ENCODE measurements at places on chromosomes 11 and 22.
A peak's percentile ranks its signal among the peaks of the same experiment; 100 is the strongest.

- DNase-seq: no peak
Observed at GRCh38 chr11:2911785-2912391, 17.3 kb downstream of the PHLDA2 start.

- no peak for DNase-seq
Observed at GRCh38 chr11:69791276-69792180, 16.4 kb upstream of the FGF4 start.

- no peak for DNase-seq
Observed at GRCh38 chr11:110909336-110909735, 197.1 kb upstream of the ARHGAP20 start.

DNA sequence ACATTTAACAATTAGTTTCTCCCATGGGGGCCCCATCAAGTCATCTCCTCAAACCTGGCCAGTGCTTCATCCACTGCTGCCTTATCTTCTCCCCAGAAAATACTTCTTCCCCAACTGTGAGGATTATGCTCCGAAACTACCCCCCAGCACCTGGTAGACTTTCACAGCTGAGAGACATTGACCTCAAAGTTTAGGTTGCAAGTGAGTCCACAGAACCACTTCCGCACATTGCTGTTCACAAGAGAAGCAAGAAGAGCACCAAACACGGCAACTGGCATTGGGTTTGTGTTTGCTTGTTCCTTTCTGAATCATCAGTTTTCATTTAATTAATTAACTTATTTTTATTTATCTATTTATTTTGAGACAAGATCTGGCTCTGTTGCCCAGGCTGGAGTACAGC is 6.1 kb downstream of the MCHR1 start:
- DNase-seq: no peak

DNA sequence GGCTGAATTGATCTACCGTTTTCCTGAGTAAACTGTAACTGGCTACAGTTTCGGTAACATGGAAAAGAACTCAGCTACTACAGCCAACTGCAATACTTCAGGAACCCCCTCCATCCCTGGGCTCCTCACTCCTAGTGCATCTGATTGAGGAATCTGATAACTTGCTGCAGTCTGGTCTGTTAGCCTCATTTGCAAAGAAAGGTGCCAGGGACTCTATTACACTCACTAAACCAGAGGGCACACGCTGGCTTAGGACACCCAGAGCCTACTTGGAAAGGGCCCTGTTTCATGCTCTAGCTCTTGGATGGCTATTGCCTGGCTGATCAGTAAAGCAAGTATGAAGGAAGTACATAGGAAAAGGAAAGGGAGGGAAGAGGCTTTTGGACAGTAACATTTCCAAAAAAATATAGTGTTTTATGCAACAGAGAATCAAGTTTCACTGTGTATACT is 22.3 kb downstream of the APOL5 start:
- no peak for DNase-seq

GRCh38 chr11:117931971-117932370 is 2.8 kb upstream of the TMPRSS13 start:
- no peak for DNase-seq

GRCh38 chr11:115360186-115360824 is 143.9 kb downstream of the CADM1 start:
- no peak for DNase-seq

- no peak for DNase-seq
Observed at GRCh38 chr22:50486561-50487289, at the start of gene MIOX. Gene MIOX, plus strand, starts transcription at chr22:50486859. Its CDS starts 39 bp downstream, at chr22:50486898.

DNA sequence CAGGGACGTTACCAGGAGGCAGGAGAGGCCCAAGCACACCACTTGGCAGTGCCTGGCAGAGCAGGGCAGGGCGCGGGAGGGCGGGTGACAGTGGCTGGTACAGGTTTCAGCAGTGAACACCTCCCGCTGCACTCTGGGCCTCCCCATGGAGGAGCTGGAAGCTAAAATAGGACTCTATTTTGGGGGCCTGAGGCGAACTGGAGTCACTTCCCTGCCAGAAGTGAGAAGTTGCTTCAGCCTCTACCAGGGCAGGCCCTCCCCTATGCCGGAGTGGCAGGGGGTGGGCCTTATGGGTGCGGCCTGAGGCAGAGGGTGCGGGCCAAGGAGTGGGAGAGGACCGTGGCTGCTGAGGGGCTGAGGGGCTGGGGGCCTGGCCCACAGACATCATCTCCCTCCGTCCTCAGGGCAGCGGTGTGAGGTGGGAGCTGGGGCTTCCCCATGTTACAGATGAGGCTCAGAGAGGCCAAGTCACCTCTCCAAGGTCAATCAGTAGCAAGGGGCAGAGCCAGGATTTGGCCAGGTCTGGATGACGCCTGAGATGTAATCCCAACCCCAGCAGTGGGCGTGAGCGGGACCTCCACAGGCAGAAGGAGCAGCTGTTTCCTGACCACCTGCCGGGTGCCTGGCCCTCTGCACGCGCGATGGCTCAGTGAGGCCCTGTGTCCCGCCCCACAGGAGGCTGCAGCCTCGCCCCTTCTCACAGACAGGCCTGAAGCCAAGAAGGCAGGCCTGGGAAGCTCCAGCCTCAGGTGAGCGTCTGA is 39.3 kb downstream of the KCNJ4 start:
- no peak for DNase-seq

- DNase-seq: no peak
Observed at GRCh38 chr22:36424901-36425579, 37.3 kb upstream of the MYH9 start.

- no peak for DNase-seq
Observed at GRCh38 chr11:42589286-42589685, 722.5 kb upstream of the API5 start.

GRCh38 chr11:106998916-106999188 is 19.4 kb downstream of the GUCY1A2 start:
- DNase-seq: no peak

DNA sequence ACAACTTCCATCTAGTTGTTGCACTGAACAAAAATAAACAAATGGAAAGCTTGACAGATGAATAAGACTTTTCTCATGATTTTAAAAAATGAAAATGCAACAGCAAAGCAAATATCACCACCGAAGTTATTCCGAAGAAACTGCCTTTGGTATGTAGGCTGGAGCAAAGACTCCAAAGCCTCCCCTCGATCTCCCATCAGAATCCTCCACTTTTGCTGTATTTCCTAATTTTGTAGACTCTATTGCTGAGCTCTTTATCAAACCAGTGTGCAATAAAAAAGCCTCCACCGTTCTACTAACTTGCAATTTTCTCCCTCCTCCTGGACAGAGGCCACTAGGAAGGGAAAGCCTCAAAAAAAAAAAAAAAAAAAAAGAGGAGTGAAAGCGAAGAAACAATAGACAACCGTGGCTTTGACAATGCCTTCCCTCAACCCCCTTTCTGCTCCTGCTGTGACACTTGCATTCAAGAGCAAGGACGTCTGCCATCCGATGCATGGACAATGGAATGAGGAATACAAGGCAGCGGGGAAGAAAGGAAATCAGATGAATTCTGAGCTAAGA is 190.9 kb upstream of the BLID start:
- no peak for DNase-seq

- DNase-seq: peak; percentile 80
Observed at GRCh38 chr22:45863981-45864751, 112.8 kb downstream of the WNT7B start.

DNA sequence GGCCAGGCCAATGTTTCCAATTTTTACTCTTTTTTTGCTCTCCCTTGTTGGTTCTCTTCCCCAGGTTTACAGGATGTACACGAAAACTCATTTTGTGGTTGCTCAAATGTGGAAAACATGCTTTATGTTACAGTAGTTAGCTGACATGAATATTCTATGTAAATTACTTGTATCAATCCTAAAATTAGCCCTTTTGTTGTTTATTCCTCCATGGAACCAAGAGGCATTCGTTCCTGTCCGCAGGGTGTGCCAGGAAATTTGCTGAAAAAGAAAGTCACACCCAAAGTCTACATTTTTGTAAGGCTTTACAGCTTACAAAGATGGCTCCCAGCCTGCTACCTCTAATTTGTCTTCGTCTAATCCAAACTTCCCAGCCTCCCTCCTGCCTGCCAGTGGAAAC is 652.3 kb downstream of the ETS1 start:
- no peak for DNase-seq

DNA sequence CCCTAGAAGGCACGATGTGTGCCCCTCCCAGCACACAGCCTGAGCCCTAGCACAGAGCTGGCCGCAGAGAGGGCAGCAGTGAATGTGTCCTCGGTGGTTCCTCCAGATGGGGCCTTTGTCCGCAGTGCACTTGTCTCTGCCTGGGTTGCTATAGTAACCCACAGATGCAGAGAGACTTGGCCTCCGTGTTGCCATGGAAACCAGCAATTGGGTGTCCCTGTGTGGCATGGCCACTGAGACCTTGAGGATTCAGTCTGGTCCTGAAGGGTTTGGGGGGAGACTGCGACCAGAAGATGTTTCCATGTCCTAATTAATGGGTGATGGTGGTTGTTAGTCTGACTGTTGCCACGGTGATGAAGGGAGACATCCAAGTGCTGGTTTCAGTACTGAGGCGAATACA is 42.6 kb upstream of the TUB start:
- DNase-seq: no peak

- no peak for DNase-seq
Observed at GRCh38 chr22:49938565-49939136, 20.2 kb downstream of the CRELD2 start.

DNA sequence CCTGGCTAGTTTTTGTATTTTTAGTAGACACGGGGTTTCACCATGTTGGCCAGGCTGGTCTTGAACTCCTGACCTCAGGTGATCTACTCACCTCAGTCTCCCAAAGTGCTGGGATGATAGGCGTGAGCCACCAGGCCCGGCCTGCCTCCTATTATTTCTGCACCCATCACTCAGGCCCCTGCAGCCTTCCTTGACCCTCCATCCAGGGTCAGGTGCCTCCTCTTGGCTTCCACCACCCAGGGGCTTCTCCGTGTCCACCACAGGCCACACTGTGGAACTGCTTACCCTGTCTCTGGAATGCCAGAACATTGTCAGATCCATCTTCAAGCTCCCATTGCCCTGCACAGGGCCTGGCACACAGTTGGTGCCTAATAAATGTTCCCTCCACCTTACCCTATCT is 75.4 kb upstream of the RTL6 start:
- DNase-seq: no peak

- DNase-seq: no peak
Observed at GRCh38 chr11:83709434-83709833, 423.3 kb upstream of the CCDC90B start.

- no peak for DNase-seq
Observed at GRCh38 chr11:124302347-124303125, 11.2 kb downstream of the OR8D1 start.

GRCh38 chr11:95432714-95433503 is 201.9 kb upstream of the SESN3 start:
- no peak for DNase-seq

GRCh38 chr11:31816468-31817053 is 5.4 kb upstream of the PAX6 start:
- no peak for DNase-seq

- DNase-seq: no peak
Observed at GRCh38 chr11:106624377-106624776, 393.9 kb downstream of the GUCY1A2 start.

DNA sequence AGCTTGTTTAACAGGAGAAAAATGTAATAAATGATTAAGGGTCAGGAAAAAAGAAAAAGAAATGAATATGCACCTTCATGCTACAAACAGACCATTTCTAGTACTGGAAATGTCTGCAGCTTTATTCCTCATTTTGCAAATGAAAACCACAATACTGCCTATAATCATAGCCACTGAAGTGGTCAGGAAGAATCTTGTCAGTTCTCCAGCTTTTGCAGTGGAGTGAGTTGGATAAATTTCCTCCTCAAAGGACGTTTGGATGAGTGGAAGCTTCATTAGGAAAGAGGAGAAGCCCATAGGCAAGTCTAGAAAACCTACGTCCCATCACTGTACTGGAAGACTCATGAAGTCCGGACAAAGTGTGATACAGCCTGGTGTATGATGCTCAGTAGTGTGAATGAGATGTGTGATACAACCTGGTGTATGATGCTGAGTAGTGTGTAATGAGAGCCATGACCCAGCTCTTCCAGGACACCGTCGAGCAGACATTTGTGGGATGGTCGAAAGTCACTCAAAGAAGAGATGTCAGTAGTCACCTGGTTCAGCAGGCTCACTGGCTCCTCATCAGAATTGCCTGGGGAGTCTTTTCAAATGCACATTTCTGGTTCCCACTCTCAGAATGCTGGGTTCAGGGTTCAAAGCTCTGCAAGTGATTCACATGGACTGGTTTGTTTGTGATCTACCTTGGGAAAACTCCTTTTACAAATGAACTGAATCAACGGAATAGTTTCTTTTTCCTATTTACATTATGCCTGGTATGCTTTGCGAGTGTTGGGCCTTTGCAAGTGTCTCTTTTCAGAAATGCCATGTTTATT is 101.3 kb downstream of the PDHX start:
- DNase-seq: no peak

DNA sequence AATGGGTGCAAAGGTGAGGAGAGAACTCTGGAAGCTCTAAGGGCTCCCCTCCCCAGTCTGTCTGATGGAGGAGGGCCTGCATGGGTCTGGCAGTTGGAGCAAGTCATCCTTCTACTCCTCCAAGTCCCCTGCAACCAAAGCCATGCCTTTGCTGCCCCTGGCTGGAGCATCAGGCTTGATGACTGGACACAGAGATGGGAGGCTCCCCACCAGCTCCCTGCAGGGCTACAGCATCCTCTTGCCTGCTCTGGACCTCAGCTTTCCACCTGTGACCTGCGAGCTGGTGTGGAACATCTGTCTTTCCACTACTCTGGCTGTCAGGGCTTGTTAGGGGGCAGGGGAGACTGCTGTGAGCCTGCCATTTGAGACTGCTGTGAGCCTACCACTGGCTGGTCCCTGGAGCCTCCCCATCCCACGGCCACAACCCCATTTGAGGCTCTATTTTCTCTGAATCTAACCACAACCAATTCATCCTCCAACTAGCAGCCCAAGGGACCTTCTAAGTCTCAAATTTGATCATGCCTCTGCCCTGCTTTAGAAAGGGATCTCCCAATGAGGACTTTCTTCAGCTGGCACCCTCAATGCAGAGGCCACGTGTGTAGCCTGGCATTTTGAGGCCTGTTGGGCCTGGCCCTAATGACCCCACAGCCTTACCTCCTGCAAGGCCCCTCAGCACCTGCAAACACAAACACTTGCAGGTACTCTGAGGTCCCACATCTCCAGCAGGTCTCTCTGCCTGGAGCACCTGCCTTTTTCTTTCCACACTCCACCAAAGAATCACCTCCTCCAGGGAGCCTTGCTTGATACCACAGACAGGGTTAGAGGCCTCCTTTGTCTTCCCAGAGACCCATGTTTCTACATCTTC is 9.9 kb downstream of the P2RY6 start:
- no peak for DNase-seq

GRCh38 chr11:15158351-15159015 is 43.8 kb downstream of the INSC start:
- DNase-seq: no peak

DNA sequence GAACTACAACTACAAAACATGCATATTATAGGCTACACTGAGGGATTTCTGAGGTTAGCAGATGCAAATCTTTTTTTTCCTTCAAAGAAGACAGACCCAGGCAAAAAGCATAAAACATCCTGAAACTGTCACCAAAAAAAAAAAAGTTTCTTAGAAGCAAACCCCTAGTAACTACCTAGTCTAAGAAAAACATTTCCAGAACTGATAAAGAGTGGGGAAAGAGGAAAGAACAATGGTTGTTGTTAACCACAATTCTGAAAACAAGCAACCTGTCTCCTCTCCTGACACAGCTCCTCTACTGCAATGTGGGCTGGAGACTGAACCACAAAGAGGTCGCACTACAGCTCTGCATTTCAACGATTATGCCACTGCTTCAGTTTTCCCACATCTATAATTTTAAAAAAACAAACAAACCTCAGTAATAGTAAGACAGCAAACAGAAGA is 15.0 kb downstream of the DENND5A start:
- DNase-seq: peak; percentile 88
